ENCODE measurements at places on chromosomes 3 and 15.

- no peak for DNase-seq
These were observed 258.6 kb downstream of the TIGIT start for GRCh38 chr3:114552527-114552812.

- peak; percentile 51 for DNase-seq
These were observed 8.6 kb downstream of the CLEC3B start for GRCh38 chr3:45034612-45035252.

DNA sequence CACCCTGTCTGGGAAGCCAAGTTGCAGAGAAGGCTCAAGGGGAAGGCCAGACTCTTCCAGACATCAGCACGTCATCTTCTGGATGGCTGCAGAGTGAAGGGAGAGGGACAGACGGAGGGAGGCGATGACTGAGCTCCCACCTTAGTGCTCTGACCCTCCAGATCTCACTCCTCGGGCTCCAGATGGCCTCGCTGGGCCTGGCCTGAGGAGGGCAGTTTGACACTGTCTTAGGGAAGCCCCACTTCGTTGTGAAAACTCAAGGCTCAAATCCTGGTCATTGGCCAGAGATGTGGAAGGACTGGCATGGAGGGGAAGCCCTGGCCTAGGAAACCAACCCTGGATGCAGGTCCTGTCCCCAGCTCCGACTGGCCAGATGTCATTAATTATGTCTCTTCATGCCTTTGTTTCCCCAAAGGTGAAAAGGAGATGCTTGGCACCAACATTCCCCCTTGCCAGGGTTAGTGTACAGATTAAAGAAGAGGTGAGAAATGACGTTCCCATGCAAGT is 70.4 kb downstream of the ADCY5 start:
- no peak for DNase-seq

GRCh38 chr3:66441129-66441528 is 59.7 kb downstream of the LRIG1 start:
- DNase-seq = no peak

DNA sequence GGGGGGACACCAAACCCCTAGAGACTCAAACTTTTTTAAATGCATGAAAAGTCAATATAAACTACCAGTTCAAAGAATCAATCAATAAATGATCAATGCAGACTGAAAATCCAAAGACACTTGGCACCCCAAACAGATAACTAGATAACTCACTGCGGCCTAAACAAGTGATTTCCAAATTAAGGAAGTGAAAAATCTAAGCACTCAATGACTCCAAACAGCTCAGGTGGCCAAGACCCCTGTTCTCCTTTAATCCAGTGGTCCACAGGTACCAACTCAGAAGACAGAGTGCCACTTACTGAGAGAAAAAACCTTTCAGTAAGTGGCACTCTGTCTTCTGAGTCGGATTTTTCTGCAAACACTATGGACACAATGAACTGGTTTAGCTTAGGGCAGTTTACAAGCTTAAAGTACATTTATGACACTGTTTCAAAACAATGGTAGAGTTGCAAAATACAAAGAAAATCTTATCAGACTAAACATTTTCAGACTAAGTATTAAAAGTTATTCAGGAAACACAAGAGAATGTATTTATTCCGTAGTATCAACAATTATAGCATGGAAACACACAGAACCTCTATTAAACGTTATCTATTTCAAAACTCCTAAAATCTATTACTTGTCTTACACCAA is 4.7 kb downstream of the DLG1 start:
- DNase-seq = no peak

GRCh38 chr3:21216598-21216997 is 534.4 kb downstream of the ZNF385D start:
- DNase-seq = no peak

GRCh38 chr3:177525987-177526712 is 328.9 kb upstream of the TBL1XR1 start:
- no peak for DNase-seq

DNA sequence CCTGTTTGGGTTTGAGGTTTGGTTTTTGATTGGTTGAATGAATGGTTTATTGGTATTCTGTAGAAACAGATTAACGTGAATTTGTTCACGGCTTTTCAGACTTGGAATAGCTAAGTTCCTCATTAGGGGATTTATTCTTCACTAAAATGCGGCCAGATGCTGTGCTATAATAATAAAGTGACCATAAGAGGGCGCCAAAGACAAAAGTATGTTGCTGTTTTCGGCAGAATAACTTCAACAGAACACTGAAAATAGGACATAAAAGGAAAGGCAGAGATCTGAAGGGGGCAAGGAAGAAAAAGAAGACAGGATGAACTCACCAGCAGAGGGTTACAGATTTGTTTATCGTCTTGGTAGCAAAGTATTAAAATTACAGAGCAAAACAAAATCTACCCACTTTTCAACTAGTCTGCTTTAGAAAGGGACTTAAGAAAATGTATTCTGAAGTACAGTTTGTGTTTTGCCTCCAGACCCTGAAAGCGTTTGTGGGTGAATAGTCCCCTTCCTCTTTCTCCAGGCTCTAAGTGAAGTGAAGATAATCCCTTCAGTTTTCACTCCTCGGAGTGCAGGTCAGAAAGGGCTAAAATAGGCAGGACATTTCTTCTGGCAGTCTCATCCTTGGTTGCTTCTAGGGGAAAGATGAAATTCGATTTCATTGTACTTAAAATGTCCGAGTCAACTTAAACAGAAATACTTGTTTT is 147.6 kb downstream of the IL20RB start:
- DNase-seq = peak; percentile 56

- DNase-seq = no peak
These were observed 126.3 kb upstream of the NANOGP8 start for GRCh38 chr15:35211240-35211902.

GRCh38 chr3:13890377-13891016 is 10.6 kb upstream of the WNT7A start:
- no peak for DNase-seq

GRCh38 chr3:106007512-106007911 is 138.7 kb upstream of the CBLB start:
- DNase-seq = no peak

DNA sequence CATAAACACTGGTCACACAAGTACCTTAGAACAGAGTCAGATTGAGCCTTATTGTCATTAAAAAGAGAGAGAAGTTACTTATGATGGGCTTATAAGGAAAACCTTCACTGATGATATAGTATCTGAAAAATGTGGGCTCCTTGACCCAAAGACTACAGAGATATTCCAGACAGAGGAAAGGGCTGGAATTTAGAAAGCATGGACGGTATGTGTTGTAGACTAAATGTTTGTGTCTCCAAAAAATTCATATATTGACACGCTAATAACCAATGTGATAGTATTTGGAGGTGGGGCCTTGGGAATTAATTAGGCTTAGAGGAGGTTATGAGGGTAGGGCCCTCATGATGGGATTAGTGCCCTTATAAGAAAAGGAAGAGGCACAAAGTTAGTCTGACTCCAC is 61.0 kb upstream of the DAZL start:
- no peak for DNase-seq

GRCh38 chr3:147218965-147219364 is 187.4 kb downstream of the ZIC4 start:
- no peak for DNase-seq

DNA sequence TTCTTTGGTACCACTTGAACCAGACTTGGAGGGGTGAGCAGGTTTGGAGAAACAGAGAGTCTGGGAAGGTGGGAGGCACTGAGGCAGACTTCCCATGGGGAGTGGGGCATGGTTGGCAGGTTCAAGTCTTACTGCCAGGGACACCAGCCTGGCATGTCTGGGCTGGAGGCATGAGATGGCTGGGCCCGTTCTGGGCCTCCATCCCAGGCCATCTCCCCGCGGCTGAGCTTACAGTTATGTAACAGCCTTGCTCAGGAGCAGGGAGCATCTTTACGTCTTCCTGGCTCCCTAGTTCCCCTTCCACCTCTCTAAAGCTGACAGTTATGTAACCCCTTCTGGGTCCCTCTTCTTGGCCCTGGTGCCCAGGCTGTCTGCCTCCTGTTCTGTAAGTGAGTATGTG is 12.4 kb downstream of the VIPR1 start:
- no peak for DNase-seq

DNA sequence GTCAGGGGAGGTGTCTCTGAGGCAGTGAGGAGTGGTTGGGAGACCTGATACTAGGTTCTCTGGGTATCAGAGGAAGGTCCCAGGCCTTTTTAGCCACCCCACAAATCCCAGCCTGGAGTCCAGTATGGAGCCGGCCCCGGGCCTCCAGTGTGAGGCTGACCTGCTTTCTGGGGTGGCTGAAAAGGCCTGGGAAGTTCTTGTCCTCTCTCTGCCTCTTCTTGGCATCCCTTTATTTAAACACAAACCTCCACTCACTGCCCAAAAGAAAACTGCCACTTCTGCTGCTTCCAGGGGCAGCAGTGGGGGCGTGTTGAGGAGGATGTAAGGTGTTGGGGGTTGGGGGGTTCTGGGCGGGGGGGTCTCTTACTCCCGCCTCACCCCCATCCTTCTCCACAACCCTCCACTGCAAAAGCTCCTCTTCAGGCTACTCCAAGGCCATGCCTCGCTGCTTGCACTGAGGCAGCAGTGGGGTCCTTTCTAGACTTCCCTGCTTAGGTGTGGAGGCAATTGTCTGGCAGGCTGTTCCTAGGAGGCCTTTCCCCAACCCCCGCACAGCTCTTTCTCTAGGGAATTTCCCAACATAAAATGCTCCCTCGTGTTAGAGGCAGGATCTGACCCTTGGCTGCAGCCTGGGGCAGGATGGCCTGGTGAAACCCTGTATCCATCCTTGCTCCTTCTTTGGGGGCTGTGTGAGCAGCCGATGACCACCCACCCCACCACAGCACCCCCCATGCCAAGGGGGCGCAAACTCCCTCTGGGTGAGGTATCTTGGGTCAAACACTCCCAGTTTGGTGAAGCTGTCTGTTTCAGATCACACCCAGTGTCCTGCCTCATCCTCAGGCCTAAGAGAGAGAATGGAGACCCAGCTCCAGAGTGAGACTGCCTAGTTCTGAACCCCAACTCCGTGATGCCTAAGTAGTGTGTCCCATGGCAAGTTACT is 12.1 kb upstream of the RAD18 start:
- no peak for DNase-seq

- no peak for DNase-seq
These were observed 76.6 kb downstream of the PGPEP1L start for GRCh38 chr15:98931004-98931403.

GRCh38 chr3:73569246-73569760 is 55.4 kb downstream of the PDZRN3 start:
- no peak for DNase-seq

- no peak for DNase-seq
These were observed 8.0 kb downstream of the NFKBIZ start for GRCh38 chr3:101857301-101857741.

Data from GM13976 (cell line).